ENCODE measurements at places on chromosomes 7 and 10.

- DNase-seq = no peak
Observed at GRCh38 chr7:28961972-28962371, 3.8 kb upstream of the TRIL start.

DNA sequence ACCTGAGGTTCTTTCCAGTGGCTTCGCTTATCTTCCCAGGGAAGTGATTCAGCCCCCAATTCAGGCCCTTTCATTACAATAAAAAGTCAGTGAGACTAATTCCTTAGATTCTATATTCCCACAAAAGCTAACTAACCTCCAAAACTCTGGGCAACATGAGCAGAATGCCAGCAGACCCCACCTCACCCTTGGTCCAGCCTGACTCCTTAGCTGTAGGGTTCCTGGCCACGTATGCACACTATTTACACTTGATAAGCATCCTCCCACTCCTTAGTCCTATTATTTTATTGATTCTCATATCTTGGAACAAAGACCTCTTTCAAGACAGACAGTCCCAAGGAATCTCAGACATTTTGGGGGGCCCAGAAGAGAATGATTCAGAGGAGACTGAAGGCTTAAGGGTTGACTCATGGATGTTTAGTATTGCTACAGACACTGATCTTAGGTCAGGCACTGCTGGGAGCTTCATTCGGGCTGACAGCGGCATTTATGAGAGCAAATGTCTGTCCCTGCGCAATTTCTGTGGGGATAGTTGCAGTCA lies 162.6 kb upstream of the GDF10 start:
- no peak for DNase-seq

DNA sequence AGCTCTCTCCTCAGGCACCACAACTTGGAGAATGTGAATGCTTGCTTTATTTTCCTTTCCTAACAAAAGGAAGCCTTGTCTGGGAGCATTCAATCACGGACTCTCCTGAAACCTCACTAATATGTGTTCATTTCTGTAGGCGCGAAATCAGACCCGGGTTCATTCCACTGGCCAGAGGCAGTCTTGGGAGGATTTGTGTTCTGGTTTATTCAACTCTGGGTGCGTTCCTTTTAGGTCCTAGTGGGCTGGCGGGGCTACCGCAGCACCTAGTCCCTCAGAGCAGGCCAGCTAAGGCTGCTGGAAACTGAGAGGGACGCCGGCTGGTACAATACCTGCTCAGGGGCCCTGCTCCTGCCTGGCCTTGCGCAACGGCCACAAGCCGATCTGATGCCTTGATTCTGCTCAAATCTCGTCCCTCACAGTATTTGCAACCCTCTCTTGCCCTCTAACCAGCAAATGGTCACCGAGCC lies 7.5 kb downstream of the HOXA4 start:
- DNase-seq = no peak

DNA sequence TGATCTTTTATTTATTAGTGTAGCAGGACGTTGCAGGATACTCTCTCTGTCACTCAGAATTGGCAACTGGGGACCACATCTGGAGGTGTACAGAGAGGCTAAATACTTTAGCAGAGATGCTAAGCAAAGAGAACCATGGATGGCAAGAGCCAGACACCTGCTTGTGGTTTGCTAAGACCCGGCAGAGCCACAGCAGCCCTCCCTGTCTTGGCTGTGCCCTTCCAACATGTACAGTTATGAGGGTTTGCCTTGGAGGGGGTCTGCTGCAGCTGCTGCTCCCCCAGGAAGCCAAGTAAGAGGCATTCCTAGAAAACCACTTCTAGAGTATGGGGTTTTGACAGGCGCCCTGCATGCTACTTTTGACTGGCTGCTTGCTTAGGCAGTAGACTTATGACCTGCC lies 5.1 kb downstream of the NPVF start:
- no peak for DNase-seq

DNA sequence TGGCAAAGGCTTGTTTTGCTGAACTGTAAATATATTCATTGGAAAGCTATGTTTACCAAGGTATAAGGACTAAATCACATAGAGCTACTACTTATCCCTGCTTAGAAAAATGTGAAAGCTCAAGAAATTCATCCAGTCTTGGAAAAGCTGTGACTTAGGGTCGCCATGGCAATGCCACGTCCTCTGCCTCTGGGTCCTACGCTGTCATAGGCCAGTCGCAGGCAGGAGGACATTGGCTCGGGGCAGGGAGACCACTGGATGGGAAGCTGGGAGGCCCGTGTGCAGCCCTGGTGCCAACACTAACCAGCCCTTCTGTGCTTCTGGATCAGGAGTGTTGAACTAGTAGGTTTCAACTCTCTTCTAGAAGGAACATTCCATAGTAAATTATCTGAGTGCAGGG lies 67.3 kb upstream of the PDZD8 start:
- DNase-seq = no peak

DNA sequence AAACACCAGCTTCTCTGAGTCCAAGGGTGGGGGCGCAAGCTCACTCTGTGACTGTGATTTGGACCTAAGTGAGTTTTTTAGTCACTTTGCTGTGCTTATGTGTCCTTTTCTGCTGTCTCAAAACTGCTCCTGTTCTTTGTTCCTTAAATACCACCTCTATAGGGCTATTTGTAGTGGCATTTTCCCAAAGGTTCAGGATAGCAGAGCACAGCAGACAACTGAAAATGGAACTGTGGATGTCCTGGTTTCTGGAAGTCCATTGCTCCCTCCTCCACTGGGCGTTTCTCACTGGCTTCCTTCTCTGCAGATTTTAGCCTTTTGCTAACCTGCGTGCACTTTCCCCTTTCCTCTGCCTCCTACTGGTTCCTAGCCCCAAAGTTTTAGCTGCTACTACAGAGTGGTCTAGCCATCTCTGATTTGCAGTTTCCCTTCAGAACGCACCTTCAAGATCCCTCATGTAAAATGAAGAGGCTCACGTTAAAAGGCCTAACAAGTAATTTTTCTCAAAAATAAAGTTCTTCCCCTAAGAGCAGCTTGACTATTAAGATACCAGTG lies 25.6 kb downstream of the BLVRA start:
- DNase-seq = no peak

GRCh38 chr10:80324086-80324485 lies 32.5 kb downstream of the DYDC1 start:
- no peak for DNase-seq

DNA sequence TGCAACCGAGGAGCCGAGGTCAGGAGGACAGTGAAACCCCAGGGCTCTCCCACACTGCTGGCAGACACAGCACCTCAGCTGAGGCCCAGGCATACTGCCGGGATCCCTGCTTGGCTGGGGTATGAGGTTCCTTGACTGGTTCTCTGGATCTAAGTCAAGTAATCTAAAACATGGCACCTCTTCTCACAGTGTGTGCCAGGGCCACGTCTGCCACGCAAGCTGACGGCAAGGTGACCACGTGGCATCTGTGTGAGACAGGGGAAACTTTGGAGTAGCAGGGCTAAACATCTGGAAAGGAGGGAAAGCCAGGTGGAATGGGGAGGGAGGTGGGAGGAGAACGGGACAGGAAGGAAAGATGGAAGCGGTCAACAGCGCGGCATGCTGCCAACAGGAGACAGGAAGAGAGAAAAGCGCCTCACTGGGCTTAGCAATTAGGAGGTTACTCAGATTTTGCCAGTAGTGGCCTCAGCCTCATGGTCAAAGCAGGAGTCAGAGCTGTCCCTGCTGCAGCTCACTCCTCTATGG lies 103.7 kb downstream of the CXCL12 start:
- no peak for DNase-seq

DNA sequence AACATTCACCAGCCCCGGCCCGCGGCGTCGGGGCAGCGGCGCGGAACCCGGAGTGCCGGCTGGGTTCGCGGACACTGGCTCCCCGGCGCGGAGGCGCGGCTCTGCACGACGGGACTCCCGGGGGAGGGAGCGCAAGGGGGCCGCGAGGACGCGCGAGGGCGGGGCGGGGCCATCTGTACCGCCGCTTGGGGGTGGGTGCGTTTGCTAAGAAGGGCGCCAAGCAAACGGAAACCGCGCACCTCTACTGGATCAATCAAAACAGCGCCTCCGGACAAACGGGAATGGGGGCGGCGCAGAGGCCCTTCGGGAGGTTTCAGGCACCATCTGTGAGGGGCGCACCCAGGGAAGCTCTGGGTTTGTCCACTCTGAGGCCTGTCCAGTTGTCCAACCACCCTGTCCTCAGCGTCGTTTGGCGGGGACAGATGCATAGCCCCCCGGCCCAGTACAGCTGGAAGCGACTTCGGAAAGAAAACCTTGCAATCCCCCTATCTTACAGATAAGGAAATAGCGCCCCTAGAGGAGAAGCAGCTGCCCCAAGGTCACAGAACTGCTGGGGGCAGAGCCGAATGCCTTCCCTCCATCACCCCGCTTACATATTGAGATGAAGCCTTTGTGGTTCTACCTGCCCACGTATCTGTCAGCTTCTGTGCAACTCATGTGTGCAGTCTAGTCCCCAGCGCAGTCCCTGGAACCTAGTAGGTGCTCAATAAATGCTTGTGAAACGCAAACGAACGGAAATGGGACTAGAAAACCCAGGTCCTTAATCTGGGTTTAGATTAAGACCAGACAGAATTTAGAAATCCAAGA lies 10.7 kb upstream of the SLIT1 start:
- peak; percentile 61 for DNase-seq

DNA sequence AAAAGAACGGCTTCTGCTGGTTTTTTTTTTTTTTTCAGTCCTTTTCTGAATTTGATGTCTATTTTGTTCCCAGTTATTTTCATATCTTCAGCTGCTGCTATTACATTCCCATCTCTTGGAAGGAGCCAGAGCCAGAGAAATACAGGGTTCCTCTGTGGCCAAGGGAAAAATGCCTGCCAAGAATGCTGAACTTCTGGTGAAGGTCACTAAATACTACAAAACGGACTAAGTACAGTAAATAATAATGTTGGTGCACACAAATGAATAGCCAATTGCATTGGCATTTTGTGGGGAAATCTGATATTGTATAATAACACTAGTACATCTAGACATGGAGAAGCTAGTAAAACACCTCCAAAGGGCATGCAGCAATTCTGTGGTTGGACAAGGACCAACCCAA lies 56.3 kb upstream of the ZEB1 start:
- no peak for DNase-seq

DNA sequence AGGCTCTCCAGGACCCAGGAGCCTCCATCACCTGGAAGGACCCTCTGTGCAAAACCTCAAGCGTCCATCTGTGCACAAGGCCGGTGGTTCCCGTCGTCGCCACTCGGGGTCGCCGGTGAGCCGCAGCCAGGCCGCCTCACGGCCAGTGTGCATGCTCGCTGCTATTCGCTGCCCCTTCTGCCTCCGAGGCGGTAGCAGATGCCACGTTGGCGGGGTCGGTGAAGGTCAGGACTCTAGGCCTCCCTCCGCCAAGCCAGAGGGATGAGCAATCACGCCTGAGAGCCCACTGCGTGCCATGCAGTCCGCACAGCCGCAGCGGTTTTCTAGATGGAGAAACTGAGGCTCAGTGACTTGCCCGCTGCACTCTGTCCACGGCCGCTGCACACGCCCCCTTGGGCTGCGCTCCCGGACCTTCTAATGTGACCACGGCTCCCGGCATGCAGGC lies 5.7 kb downstream of the UPK3B start:
- DNase-seq = peak; percentile 55
